ENCODE measurements at places on chromosomes 16 and 17.

GRCh38 chr17:7969433-7969832 is 33.0 kb upstream of the GUCY2D start:
- DNase-seq = no peak

- no peak for DNase-seq
These were observed 81.3 kb downstream of the HIC1 start for GRCh38 chr17:2136241-2136640.

GRCh38 chr17:6568184-6568758 is 11.9 kb upstream of the PITPNM3 start:
- DNase-seq = no peak

DNA sequence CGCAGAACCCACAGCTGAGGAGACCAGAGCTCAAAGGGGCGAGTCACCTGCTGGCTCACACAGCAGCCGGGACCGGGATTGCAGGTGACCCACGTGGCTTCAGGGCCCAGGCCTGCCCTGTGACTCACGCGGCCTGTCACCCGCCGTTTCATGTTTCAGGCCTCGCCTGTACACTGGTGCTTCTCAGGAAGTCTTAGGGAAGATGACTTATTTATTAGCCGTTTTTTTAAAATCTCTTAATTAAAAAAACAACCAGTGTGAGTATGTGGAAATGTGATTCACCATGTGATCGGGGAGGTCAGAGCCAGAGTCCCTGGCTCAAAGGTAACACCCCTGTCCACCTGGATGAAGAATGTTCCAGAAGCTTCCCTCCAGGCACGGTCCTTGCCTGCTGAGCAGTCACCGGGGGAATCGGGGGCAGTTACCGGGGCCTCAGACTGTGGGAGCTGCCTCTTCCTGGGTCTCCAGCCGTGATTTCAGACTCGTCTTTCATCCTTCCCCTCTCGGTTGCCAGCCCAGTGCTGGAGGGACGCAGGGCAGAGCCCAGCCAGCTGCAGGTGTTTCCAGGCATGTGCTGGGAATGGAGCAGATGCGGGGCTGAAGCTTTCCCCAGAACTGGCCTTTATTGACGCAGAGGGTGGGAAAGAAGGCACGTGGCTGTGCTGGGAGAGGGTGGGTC is 49.3 kb downstream of the CMIP start:
- peak; percentile 25 for DNase-seq

GRCh38 chr17:59124665-59125064 is 18.0 kb upstream of the TRIM37 start:
- no peak for DNase-seq

DNA sequence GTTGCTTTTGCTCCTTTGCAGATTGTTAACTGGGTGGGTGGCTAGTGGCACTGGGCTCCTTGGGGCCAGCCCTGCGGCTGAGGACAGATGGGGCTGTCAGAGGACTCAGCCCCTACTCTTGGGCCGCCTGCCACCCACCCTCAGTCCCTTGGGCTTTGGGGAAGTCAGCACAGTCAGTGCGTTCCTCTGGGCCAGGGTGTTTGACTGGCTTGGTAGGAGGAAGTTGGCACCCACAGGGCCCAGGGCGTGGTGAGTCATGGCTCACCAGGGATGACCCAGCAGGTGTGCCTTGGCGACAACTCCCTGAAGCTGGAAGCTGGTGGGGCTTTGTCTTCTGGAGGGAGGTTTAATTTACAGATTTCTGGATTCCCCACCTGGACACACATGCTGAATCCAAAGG is 32.4 kb downstream of the HAPSTR1 start:
- DNase-seq = peak; percentile 14

DNA sequence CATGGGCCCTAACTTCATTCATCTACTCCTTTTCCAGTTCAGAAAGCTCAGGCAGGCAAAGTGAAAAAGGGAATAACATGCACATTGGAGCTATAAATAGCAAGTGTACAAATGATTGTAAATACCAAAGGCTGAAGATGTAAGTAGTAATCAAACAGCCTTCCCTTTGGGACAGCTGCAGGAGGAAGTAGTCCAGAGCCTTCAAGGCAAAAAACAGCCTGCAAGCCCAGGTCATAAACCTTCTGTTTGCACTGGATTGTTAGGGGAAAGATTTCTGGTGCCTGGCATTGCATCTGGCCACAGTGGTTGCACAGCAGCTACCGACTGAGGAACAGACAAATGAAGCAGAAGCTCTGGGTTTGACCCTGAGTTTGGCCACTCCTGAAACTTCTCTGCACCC is 98.6 kb upstream of the PMFBP1 start:
- DNase-seq = no peak
